Dorsolateral prefrontal cortex (tissue), 122 donors: ENCODE measurements at places on chromosomes 13 and 19.

DNA sequence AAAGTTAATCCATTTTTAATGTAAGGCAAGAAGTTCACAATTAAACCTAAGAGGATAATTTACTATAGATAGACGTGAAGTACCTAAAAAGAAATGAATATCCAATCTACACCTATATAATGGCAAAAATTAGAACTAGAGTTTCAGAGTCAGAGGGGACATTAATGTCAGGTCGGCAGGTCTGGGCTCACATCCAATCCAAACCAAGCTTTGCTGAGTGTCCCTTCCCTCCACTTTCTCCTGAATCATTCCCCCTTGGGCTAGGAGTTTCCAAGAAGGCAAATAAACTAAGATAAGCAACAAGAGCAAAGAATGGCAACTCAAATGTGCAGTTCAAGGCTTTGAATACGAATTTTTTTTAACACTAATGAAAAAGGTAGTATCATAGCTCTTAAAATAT lies 2.9 kb downstream of the FLT3 start:
- DNase-seq: no peak

DNA sequence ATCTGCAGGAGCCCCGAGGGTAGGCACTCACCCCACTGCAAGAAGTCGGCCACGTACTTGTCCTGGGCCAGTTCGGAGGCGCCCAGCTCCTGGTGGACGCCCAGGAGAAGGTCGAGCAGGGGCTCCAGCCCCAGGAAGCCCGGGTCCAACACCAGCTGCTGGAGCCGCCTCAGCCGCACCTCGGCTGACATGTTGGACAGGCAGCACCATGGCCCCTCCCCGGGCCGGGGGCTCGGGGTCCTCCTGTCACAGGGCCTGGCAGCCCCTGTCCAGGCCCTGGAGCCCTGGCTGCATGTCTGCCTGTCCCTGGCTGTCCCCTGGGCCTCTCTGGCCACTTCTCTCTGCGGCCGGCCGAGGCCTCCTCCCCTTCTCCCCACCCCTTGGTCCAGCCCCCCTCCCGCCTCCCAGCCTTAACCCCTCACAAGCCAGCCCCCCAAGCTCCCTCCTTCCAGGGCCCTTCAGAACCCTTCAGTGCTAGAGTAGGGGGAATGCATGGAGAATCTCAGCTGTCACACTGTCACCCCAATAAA lies at the start of gene DMPK:
Gene DMPK, minus strand, starts transcription at position 329 of the 530 bp plus-strand sequence. Its CDS starts 138 bp downstream, at position 191.
- DNase-seq: no peak

DNA sequence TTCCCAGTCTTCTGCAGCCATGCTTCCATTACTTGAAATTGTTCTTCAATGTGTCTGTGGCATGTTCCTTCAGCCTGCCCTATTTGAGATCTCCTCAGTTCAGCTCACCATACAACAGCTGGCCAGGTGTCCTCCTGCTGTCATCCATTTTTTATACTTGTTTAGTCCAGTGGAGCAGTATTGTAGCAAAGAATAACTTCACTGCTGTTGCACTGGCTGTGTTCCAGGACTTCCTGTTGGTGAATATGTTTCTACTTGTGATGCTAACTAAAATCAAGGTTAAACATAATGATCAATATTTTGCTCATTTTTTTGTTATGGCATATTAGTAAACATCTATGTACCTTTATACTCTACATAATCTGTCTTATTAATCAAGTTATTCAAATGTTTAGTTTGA lies 1394.1 kb downstream of the PCDH9 start:
- no peak for DNase-seq

DNA sequence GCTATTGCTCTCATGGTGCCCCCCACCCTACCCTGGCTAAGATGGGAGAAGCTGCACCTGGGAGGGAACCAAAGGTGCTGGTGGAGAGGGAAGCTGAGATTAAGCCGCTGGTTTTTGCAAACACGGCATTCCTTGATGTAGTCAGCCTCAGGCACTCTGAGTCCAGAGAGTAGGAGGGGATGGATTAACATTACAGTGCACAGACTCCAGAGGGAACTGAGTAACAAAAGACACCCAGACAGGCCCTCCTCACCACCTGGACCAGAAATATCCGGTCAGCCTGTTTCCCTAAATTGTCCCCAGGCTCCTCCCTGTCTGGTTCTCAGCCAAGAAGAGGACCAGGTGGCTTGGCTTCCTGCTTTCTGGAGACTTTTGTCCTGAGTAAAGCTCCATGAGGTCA lies 28.9 kb upstream of the PABPC3 start:
- DNase-seq: no peak

GRCh38 chr13:72384879-72385278 lies 342.6 kb downstream of the MZT1 start:
- no peak for DNase-seq

DNA sequence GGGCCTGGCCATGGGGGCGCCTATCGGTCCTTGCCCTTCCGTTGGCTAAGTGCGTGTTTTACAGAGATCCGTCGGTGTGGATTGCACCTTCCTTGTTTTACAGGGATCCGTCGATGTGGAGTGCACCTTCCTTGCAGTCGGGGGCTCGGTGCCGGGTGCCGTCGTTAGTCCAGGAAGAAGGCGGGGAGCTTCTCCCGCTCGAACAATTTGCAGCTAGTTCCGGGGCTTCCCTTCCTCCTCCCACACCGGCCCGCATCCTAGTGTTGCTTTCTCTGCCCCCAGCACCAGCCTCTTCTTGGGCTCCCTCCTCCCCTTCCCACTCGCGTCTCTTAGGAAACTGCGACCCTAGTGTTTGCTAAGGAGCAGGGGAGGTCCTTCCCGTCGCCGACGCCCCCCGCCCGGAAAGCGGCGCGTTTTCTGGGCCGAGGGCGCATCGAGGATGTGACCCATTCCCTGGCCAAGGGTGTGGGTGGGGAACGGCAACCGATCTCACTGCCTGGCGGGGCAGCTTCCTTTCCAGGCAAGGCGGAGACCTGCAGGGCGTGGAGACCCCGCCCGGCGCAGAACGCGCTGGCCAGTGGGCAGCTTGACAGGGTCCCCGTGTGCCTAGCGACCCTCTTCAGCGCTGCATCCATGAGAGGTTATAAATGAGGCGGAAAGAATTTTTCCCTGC lies 75.7 kb upstream of the ZNF91 start:
- no peak for DNase-seq

- no peak for DNase-seq
These were observed 676 bp upstream of the ZNF574 start for GRCh38 chr19:42075364-42075615.

DNA sequence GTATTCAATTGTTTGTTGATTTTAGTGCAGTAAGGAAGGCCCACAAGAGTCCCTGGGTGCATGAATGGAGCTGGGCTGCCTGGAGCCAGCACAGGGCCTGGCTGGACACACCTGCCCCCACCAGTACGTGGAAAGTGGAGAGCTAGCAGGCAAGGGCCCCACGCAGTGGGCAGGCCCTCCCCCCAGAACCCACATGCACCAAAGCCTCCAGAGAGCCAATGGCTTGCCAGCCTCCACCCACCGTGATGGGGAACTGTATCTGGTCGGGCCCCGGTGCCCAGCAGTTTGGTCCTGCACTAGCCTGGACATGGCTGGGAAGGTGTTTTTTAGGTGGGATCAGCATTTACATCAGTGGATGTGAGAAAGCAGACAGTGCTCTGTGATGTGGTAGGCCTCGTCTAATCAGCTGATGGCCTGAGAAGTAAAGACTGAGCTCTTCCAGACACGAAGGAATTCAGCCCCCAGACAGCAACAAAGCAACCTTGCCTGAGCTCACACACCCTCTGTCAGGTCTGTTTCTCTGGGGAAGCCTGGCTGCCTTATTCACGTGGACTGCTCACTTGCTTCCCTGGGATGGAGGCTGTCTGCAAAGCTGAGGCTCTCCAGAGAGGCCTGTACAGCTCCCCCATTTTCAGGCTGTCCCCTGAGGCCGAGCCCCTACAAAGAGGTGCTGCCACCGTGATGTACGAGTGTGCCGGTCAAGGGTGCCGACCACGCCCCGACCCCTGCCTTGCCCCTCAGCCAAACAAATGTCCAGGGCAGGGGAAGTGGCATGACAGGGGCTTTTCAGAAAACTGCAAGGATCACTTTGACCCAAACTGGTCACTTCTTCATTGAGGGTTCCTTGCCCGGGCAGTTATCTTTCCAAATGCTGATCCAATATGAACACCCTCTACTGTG lies 27.5 kb downstream of the RAB20 start:
- DNase-seq: no peak

DNA sequence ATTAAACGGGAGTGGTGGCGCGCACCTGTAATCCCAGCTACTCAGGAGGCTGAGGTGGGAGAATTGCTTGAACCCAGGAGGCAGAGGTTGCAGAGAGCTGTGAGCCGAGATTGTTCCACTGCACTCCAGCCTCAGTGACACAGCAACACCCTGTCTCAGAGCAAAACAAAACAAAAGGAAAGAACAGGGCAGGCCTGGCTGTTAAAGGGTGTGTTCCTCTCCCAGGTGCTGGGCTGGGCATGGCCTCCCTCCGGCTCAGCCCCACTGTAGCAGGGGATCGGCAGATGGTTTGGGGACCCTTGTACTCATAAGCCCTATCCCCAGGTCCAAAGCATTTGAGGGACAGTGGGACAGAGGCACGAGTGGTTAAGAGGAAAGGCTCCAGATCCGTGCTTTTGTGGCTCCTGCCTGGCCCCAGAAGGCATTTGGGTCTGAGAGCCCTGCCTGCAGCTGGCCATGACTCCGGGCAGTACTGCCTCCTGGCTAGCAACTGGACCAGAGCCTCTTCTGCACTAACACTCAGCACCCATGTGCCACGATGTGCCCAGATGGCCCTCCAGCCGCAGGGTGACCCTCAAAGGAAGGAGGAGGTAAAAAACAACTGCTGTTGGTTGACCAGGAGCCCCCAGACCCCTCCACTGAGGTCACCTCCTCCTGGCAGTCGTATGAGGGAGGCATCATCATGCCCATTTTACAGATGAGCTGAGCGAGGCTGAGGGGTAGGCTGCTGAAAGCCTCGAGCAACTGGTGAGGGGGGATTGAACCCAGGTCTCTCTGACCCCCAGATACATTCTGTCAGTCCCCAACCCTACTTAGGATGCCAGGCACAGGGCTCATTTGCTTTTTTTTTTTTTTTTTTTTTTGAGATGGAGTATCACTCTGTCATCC lies 10.0 kb downstream of the RFX1 start:
- DNase-seq: no peak

DNA sequence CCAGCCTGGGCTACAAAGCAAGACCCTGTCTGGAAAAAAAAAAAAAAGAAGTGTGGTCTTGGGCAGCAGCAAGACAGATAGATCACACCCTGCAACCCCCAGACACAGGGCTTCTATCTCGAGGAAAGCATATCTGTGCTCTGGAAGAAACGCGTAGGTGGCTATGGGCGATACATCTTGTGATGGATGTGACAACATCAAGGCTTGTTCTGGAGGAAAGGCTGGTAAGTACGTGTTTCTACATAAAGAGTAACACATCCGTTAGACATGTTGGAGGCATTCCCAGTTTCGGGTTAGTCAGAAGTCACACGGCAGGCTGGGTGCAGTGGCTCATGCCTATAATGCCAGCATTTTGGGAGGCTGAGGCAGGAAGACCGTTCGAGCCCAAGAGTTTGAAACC lies 6.6 kb upstream of the DHDH start:
- DNase-seq: peak; percentile 52

DNA sequence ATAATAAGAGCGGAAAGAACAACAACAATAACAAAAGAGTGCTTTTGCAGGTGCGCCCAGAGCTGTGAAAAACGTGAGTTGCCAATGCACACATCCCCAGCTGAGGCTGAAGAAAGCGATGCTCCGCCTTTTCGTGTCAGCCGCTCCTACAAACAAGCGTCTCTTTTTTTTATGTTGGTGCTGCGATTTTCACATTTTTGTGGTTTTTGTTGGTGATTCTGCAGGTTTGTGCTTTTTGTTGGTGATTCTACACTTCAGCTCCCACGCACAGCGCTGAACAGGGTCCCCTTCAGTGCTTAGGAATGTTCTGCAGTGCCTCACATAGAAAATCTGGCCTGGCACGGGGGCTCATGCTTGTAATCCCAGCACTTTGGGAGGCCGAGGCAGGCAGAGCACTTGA lies 7.3 kb upstream of the SBK3 start:
- no peak for DNase-seq

- no peak for DNase-seq
These were observed 16.8 kb downstream of the ZNF586 start for GRCh38 chr19:57786286-57786685.
